ENCODE measurements at places on chromosomes 4 and X.

GRCh38 chr4:75141162-75141561 is 208.2 kb downstream of the PARM1 start:
- no peak for DNase-seq

- DNase-seq: no peak
These were observed 139.9 kb upstream of the GPRIN3 start for GRCh38 chr4:89447543-89447942.

- no peak for DNase-seq
These were observed 508.1 kb downstream of the STIM2 start for GRCh38 chr4:27368781-27369180.

DNA sequence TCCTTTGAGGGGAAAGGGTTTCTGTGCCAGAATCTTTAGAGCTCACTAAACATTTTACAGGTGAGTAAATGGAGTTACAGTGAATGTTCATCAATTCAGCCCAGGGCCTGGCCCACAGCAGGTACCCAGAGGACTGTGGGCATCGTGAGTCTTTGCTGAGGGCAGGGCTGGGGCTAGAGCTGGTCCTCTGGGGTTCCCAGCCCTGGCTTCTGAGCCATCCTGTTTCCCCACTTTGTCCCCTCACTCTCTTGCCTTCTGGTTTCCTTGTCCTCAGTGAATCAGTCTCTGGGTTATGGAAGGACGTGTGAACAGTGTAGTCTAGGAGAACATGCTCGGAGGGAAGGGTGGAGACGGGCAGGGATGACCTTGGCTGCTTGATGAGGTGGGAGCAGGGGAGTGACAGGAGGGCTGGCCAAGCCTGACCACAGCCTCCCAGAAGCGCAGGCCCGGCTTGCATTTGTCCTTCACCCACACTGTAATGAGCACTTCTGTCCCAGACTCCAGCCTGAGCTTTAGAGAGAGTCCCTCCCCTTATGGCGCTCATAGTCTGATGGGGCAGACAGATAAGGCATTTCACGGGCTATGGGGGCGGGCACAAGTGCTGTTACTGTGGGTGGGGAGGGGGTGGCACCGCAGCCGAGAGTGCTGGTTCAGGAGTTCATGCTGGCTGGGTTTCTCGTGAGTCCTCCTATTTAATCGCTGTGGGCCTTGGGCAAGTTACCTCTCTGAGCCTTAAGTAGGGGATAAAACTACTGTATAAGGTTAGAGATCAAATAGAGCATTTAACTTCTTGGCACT is 17.3 kb downstream of the TBC1D14 start:
- DNase-seq: no peak

GRCh38 chr4:151475035-151475714 is 66.2 kb downstream of the FHIP1A start:
- DNase-seq: peak; percentile 53

- no peak for DNase-seq
These were observed 111.2 kb upstream of the TMEM47 start for GRCh38 chrX:34768290-34768689.

DNA sequence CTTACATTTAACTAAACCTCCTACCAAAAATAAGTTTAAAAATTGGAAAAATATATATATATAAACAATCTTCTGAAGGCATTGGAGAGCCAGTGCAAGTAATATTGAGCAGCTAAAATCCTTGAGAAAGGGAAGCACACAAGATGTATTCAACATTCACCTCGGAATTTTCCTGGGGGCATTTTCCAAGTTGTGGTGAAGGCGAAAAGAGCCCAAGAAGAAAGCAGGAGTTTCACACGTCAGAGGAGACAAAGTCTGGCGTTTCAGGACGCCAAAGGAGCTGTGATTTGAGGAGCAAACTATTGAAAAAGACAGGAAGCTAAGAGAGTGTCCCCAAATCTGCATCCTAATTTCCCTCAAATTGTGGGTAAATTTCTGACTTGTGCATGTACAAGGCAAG is 9.1 kb upstream of the GASK1B start:
- DNase-seq: no peak

- no peak for DNase-seq
These were observed at the start of gene MAGEE2 for GRCh38 chrX:75784680-75785491. Gene MAGEE2, minus strand, starts transcription at chrX:75785254. Its CDS starts 203 bp downstream, at chrX:75785051.

DNA sequence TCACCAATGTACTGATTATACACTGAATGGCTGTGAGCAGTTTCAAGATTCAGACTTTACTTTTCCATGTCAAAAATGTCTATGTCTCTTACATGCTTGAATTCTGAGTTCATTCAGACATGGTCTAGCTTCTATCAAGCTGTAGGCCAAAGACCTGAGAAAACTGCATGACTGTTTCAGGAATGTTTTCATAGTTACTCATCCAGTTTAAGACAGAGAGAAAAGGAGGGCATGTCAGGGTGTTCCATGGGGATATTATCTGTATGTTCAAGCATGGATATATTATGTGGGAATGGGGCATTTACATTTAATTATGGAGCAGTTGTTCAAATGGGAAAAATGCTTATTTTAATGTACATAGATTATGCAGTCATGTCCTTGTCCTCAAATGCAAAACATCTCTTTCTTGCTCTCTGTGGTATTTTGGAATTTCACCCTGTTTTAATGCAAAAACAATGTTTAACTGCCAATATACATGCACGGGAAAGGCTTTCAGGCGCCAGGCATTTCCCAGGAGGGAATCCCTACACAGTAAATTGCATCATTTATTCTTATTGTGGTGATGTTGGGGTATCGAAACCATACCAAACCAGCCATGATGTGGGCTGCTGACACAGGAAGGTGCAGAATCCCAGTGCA is 429.1 kb upstream of the INTU start:
- DNase-seq: peak; percentile 67

All from fibroblast of skin of left quadriceps (primary cell).